Activated naive CD4-positive, alpha-beta T cell treated with anti-CD3 and anti-CD28 coated beads for 36 hours (primary cell): ENCODE measurements at places on chromosomes 7 and 10. TPM values are rescaled to one million over a fixed set of nuclear protein-coding genes. Genes with fewer than 3 reads are reported as not detected.

- H3K4me3 ChIP-seq, result no peak overlapping the region
- peaks cover 11% of the 10 kb centered on the region for H3K27me3 ChIP-seq
- H3K36me3 ChIP-seq, result no peaks in the 10 kb centered on the region
- no peak overlapping the region for H3K27ac ChIP-seq
- DNase-seq, result no peak
These were observed 7.0 kb upstream of the GNAI1 start for GRCh38 chr7:80127412-80128160.

DNA sequence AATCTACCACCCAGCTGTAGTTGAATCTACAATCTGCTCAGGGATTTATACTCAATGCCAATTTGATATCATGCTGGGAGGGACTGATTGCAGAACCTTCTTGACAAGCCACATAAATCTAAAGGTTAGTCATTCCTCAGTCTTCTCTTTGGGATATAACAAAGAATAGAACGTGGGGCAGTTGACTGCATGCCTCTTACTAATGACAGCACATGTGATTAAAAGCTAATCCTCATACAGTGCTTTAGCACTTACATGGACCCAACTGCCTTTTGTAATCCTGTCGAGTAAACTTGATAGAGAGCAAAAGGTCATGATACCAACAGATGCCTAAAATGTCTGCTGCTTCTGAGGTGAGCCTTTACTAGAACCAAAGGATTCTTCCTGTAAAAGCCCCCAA, 12.3 kb downstream of the KLHL7 start:
- no peak overlapping the region for H3K4me3 ChIP-seq
- H3K27me3 ChIP-seq, result no peaks in the 10 kb centered on the region
- peaks cover 6% of the 10 kb centered on the region for H3K4me1 ChIP-seq
- peaks cover 6% of the 10 kb centered on the region for H3K36me3 ChIP-seq
- no peak for DNase-seq

DNA sequence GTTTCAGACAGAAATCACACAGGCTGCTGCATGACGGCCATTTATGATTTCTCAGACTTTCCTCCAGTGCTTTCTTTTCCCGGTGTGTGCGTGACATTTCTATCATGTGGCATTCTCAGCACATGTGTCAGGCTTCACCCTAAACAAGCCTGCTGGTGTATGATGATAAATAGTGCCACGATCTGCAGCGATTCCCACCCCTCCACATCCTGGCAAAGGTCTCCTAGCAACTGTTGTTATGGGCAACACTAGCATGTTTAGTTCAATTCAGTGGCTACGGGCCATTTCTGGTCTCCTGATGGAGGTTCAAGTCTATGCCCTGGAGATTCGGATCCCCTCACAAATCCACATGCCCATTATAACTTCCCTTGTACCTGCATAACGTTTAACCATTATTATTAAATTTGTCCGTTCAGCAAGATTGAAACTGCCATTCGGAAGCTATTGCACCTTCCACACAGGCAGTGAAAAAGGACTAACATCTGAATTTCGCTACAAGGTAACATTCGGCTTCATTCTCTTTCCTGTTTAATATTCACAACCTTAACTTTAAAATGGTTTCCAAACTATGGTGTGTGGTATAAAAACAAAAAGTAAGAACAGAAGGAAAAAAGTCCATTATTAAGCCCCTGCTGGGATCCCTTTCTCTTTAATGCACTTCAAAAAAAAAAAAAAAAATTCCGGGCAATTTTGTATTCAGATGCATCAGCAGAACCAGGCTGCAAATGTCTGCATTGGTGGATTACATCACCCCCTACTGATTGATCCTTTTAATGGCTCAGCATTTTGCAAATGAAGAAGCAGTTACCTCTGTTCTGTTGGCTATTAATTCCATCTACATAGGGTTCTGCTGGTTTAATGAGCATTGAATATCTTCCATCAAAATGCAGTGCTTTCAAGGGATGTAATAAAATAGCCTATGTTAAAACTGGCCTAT, 90.2 kb downstream of the FRMD4A start:
- H3K4me1 ChIP-seq, result peaks cover 4% of the 10 kb centered on the region
- H3K36me3 ChIP-seq, result no peaks in the 10 kb centered on the region
- H3K27ac ChIP-seq, result no peak overlapping the region
- peak; percentile 16 for DNase-seq

GRCh38 chr7:157867685-157868305, 531.0 kb downstream of the DNAJB6 start:
- peaks cover 25% of the 10 kb centered on the region for H3K4me1 ChIP-seq
- no peaks in the 10 kb centered on the region for H3K27me3 ChIP-seq
- no peak overlapping the region for H3K4me3 ChIP-seq

DNA sequence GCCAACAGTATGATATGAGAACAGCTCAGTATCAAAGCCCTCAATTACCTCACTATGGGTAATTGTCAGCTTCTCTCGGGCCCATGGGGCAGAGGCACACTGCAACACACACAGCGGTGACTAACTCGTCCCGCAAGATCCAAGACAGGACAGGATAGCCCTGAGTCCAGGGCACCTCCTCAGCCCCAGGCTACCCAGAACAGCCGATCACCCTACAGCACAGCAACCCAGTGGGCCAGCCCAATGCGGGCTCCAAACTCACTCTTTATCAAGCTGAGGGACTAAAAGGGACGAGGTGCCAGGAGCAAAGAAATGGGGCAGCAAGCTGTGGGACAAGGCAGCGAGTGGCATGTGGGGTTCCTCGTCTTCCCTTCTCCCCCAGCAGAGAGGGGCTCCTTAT, 765.1 kb downstream of the GRID1 start:
- H3K27ac ChIP-seq, result no peak overlapping the region
- no peaks in the 10 kb centered on the region for H3K36me3 ChIP-seq
- no peaks in the 10 kb centered on the region for H3K27me3 ChIP-seq
- H3K4me3 ChIP-seq, result no peak overlapping the region
- no peaks in the 10 kb centered on the region for H3K4me1 ChIP-seq
- no peak for DNase-seq

- no peaks in the 10 kb centered on the region for H3K4me1 ChIP-seq
- no peak overlapping the region for H3K4me3 ChIP-seq
- H3K27ac ChIP-seq, result no peak overlapping the region
- no peaks in the 10 kb centered on the region for H3K36me3 ChIP-seq
- H3K27me3 ChIP-seq, result peaks cover 13% of the 10 kb centered on the region
- DNase-seq, result no peak
These were observed 54.1 kb downstream of the NRAP start for GRCh38 chr10:113609704-113610108.

RAMP3 gene
- total RNA-seq, result not detected

BAIAP2L1 gene
- total RNA-seq, result 6.1 TPM
